ENCODE measurements at places on chromosomes 13 and 19.

DNA sequence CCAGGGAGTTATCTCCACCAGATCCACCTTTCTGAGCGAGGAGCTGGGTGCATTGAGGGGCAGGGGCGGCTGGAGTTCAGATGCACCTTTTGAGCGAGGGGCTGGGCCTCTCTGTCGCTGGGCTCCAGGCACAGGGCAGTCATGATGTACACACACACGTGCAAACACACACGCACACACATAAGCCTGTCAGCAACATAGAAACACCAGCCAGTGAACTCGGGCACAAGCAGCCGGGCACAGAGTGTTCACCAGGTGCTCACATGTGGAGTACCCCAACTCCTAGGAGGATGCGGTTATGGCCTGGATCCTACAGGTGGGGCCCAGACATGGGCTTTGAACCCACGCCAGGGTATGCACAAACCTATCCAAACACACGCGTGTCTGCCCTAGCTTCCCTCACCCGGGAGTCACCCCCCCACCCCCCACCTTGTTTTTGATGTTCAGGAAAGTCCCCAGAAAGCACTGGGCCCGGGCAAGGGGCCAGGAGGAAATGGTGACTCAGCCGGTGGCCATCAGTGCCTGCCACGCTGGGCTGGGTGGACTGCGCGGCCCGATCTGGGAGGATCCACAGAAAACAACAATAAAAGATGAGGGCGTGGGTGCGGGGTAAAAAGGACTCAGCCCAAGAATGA is 13.3 kb downstream of the ARRDC2 start:
- no peak for DNase-seq

GRCh38 chr13:79359064-79359463 is 47.0 kb downstream of the RBM26 start:
- DNase-seq: no peak

DNA sequence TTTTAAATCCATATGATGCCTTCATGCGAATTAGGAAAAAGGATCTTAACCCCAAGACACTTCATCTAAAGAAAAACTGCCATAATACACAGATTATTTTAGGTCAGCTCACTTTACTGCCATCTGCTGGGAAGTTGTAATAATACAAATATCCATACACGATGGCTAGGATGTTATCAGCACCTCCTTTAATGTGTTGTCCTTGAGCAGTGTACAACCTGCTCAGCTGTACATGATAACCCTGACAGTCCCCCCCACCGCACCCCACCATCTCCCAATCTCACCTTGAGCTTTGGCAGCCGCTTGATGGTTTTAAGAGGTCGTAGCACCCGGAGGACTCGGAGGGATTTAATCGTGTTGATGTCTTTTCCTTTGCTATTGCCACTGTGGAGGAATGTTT is 112.2 kb downstream of the IER2 start:
- no peak for DNase-seq

GRCh38 chr19:4032436-4032835 is 24.9 kb downstream of the PIAS4 start:
- DNase-seq: no peak

DNA sequence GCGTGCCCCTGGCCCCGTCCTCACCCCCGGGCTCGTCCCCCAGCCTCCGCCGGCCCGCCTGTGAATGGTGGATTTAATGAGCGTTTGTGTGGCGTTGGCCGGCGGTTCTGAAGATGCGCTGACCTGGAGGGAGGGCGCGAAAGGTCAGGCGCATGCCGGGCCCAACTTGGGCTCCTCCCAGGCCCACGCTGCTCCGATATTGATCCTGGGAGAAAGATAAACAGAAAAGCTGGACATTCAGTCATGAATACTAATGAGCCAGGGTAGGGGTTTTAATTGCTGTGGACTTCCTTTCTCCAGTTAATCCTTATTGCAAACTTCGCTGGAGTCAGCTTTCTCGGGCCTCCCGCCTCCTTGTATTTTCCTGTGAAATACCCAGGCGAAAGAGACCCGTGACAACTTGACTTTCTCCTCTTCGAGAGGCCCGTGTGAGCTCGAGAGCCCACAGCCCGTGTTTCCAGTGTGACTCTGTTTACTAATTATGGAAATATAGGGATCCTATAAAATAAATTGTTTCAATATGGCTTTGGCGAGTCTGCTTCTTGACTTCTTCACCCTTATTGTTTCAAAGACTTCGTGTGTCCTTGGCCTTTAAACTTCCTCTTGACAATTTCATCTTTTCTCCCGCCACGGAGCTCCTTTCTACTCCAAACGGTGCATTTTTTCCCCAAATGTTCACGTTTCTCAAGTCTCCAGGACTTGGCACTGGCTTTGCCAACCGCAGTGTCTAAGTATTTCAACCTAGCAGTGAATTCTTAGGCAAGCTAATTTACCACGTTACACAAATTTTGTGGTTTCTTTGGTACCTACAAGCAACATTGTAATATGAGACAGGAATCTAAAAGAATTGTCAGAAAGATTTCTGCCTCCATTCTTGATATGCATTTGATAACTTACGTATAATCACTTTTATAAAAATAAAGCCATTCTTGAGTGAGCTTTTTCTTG is 10.5 kb downstream of the ZIC2 start:
- no peak for DNase-seq

DNA sequence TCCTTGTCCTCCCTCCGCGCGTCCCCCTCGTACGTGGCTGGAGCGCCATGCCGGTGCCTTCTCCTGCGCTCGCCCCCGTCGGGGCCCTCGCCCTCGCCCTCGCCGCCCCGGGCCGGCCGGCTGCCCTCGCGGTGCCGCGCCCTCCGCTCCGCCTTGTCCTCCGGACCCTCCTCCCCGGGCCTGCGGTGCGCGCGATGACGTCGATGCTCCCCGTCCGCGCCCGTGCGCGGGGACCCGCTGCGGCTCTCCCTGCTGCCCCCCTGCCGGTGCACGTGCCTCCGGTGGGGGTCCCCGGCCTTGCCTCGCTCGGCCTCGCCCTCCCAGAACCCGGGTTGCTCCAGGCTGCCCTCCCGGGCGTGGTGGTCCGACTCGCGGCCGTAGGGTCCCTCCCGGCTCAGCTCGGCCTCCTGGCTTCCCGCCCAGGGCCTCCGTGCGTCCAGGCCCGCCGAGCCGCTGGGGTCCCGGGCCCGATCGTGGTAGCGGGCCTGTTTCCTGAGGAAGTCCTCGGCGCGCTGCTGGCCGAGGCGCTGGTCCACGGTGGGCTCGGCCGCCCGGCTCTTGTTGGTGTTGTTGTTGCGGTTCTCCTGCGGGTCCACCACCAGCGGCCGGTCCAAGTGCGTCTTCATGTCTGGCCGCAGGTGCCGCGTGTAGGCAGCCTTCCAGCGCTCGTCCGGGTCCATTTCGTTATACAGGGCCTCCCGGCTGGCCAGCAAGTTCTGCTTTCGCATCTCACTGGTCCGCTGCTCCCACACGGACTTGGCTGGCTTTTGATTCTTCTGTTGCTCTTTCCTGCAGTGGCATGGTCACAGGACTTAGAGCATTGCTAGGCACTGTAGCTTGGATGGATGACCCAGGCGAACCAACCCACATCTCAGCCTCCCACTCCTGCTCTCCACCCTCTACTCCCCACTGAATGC is 148.6 kb downstream of the IER2 start:
- no peak for DNase-seq

DNA sequence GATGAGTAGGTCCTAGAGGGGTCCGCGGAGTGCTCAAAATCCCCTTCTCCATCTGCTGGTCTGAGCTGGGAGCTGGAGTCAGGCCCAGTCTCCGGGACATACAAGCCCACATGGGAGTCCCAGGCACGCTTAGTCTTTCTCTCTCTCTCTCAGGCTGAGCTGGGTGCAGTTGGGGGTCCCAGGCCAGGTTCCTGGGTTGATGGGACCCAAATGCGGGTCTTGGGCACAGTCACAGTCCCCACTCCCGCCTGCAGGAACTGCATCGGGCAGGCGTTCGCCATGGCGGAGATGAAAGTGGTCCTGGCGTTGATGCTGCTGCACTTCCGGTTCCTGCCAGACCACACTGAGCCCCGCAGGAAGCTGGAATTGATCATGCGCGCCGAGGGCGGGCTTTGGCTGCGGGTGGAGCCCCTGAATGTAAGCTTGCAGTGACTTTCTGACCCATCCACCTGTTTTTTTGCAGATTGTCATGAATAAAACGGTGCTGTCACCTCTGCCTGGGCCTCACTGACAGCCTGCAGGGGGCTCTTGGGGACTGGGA is 23.8 kb downstream of the CYP4F12 start:
- no peak for DNase-seq

- no peak for DNase-seq
Observed at GRCh38 chr19:23436318-23436717, 41.0 kb upstream of the ZNF91 start.

- DNase-seq: no peak
Observed at GRCh38 chr13:110192472-110192871, 114.5 kb downstream of the COL4A1 start.

DNA sequence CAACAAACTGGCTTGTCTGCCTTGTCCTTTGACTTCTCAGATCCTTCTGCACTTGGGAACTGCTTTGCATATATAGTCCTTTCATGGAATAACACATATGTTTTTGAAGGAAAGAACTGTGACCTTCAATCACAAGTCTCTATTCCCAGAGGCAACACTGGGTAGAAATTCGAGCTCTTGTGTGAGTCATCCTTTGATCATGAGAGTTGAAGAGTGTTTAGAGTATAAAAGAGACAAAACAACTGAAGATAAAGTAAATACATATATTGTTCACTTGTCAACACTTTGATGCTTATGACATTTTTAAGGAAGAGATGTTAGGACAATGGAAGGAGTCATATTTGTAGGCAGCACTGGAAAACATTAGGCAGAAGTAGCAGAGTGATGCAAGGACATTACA is 5.2 kb upstream of the OR7A5 start:
- no peak for DNase-seq

DNA sequence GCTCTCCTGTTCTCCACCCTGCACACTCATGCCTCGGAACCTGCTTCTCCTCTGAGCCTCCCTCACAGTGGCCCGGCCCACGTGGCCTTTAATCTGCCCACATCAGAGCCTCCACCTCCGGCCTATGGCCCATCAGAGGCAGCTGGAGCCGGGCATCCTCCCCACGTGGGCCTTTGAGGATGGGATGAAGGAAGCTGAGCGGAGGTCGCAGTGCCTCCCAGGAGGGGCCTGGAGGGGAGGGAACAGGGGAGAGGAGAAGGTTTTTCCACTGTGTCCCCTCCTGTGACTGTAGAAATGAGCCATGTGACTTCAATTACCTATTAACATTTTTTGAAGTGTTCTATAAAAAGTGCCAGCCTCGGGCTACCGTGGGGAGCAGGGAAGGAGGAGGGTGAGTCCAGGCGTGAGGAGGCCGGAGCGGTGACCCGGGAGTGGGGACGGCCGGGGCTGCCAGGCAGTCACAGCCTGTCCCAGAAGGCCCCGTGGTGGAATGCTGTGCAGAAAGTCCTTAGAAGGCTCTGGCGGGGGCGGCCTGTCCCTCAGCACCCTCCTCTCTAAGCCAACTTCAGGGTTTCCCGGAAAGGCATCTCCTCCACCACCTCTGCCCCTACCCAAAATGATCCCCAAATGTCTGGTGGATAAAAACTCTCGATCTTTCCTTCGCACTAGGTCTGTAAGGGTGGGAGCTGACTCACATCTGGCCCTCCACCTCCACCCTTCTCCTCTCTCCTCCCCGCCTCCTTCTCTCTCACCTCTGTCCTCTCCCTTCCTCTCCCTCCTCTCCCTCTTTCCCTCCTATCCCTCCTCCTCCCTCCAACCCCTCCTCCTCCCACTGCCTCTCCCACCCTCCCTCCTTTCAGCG is 24.8 kb upstream of the SLC1A5 start:
- DNase-seq: no peak

DNA sequence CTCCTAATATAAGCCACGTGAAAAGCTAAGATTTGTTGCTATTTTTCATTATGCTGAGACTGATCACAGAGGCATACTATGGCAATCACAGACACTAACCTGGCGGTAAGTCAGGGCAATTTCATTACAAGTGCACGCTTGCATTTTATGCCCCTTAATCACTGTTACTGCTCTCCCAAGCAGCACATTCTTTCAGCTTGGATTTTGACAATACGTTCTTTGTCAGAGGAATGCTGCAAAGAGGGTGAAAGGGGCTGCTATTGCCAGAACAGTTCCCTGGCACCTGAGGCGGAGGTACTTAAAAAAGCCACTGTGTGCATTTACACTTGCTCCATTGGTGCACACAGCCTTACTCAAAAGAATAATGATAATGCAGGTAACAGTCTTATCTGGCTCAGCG is 346.6 kb downstream of the RFC3 start:
- no peak for DNase-seq

GRCh38 chr19:37403403-37403802 is 32.5 kb downstream of the ZNF527 start:
- DNase-seq: no peak

DNA sequence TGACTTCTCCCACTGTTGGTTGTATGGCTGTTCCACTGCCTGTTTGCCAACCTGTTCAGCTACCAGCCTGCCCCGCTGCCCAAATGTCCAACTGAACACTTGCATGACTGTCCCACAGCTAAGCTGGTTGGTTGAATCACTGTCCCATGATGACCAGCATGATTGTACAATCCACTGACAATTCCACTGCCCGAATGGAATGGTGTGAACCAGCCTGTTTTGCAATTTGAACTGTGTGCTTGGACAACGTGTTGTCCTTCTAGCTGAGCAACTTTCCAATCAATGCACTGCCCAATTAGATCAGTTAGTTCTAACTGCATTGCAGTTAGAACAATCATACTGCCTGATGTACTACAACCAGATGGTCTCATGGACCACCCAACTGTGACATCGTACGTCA is 8.7 kb downstream of the ADAMTS10 start:
- DNase-seq: no peak

- DNase-seq: no peak
Observed at GRCh38 chr13:39317291-39317690, 279.0 kb downstream of the NHLRC3 start.

GRCh38 chr19:7115721-7116120 is 46.2 kb downstream of the ZNF557 start:
- DNase-seq: no peak

- no peak for DNase-seq
Observed at GRCh38 chr19:2048959-2049740, 1.9 kb downstream of the MKNK2 start.

DNA sequence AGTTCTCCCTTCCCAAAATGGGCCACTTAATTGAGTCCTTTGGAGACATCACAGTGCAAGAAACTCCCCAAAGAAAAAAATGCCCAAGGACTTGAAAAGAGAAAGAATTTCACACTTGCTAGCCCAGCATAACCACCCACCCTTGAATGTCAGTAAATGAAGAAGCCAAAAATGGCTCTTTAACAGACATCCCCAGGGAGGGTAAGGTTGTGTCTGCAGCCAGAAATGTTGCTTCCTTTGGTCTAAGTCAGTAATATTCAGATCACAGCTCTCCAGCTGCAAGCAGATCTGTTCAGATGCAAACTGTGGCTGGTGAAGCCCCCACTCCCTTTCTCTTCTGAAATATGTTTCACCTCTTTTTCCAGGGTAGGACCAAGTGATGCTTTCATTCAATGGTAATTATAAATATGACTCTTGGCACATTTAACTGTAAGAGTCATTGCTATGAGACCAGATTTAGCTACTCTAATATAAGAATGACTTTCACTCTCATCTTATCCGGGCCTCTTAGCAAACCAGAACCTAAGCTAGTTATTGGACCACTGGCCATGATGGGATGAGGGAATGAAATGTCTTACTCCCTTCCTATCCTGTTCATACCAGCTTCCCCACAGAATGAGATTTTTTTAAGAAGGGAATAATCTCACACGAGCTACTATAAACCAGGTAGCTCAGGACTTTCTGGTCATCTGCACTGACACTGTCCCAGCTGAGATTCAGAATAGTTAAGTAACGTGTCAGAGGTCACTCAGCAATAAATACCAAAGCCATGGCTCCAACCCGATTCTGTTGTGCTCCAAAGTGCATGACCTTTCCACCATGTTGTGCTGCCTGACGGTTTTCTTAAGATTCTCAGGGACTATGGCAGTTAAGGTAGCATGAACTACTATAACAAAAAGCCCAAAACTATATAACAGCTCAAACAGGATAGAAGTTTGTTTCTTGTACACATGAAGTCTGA is 234.1 kb downstream of the FOXO1 start:
- DNase-seq: no peak
